ENCODE measurements at places on chromosomes 3 and 15. TPM values are rescaled to one million over a fixed set of nuclear protein-coding genes. Genes with fewer than 3 reads are reported as not detected.

- H3K36me3 ChIP-seq: no peaks in the 10 kb centered on the region
These were observed 398.8 kb downstream of the MECOM start for GRCh38 chr3:169264711-169265110.

DNA sequence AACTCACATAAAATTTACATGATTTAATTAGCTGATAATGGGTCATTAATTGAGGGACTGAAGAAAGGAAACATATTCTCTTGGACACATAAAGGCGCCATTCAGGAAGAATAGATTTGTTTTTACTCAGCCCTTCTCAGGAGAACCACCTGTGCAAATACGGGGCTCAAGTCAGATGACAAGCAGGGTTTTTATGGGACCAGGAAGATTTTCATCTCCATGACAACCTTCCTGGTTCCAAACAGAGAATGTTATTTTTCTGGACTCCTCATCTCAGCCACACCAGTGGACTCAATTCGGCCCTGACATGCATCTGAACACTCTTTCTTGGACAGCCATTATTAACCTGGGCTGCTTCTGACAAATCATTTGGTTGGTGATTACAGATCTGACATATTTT lies 120.5 kb downstream of the PDZRN3 start:
- no peaks in the 10 kb centered on the region for H3K4me1 ChIP-seq
- DNase-seq: no peak
- H3K4me3 ChIP-seq: no peak overlapping the region
- H3K27ac ChIP-seq: no peak overlapping the region
- H3K36me3 ChIP-seq: no peaks in the 10 kb centered on the region

DNA sequence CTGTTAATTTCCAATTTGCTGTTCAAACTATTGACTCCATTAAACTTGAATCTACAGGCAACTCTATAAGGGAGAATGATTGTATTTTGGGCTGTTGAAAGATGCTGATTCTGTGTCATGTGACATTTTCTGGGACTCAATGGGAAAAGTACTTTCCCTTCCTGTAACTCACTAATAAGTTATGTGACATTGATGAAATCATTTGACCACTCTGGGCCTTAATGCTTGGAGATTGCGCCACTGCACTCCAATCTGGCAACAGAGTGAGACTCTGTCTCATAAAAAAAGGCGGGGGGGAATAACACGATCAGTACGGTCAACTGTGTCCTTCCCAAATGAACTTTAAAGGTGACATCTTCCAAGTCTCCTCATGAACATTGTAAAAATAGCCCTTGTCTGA lies 215.2 kb upstream of the SGO1 start:
- H3K27ac ChIP-seq: no peak overlapping the region
- H3K36me3 ChIP-seq: no peaks in the 10 kb centered on the region
- H3K4me1 ChIP-seq: no peaks in the 10 kb centered on the region
- H3K4me3 ChIP-seq: no peak overlapping the region
- no peak for DNase-seq

DNA sequence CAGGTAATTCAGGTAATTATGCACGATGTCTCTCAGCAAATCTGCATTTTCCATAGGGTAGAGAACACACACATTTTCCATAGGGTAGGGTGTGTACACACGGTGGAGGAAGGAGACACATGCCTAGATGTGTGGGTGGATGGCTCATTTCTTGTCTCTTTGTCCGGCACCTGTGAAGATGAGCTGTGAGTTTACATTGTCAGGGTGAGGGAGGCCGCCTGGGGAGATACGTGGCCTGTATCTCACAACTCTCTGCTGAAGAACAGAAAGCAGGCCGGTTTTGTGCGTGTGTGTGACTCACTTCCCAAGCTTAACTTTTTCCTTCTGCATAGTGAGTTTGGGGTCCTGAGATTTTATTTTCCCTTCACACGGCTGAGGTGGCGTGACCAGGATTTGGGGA lies 60.3 kb downstream of the SLC6A6 start:
- H3K27me3 ChIP-seq: no peaks in the 10 kb centered on the region
- DNase-seq: no peak
- no peak overlapping the region for H3K4me3 ChIP-seq
- no peak overlapping the region for H3K27ac ChIP-seq

DNA sequence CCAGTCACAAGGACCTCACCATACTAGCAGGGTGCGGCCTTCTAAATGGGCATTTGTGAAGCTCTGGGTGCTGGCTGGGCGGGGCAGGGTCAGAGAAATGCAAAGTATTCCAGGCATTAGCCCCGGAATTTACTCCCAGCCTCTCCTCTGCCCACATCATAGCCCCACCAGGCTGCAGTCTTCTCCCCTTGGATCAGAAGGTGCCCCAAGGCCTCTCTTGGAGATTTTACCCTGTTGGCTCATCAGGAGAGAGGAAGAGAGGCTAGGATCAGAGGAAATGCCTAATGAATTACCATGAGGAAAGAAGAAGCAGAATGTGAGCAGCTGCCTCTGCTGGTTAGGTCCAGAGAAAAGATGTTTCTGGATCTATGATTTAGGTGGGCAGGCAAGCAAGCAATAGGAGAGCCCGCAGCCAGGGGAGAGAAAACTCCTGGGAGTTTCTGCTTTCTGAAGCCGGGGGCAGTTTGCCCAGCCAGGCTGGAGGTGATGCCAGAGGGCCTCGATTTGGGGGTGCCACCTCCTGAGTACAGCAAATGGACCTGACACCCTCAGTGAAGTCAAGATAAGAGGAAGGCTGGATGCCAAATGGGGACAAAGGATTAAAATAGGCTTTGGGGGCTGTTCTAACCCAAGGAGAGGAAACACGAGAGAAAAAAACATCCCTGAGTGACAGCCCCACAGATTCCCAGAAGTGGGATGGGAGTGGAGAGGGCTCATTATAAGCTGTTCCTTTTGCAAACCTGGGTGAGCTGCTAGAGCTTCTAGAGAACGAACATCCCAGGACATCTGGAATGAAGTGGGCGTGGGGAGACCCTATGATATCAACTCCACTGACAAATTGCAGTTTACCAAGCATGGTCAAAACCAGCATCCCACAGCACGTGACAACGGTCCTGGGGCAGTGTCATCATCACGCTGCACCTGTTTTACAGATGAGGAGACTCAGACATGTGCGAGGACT lies 65.4 kb downstream of the BDH1 start:
- H3K27ac ChIP-seq: no peak overlapping the region
- H3K27me3 ChIP-seq: peaks cover 31% of the 10 kb centered on the region
- no peak overlapping the region for H3K4me3 ChIP-seq

GRCh38 chr15:77966540-77967234 lies 110.8 kb downstream of the TBC1D2B start:
- no peak overlapping the region for H3K4me3 ChIP-seq
- no peaks in the 10 kb centered on the region for H3K4me1 ChIP-seq
- H3K36me3 ChIP-seq: peaks cover 5% of the 10 kb centered on the region
- peak overlapping the region; percentile 35 for H3K27ac ChIP-seq
- DNase-seq: peak; percentile 52

The GOLGA8G gene
- polyA plus RNA-seq: not detected

The SCN5A gene
- not detected for polyA plus RNA-seq

All from naive B cell (primary cell).